ENCODE measurements at places on chromosomes 11 and 22.

DNA sequence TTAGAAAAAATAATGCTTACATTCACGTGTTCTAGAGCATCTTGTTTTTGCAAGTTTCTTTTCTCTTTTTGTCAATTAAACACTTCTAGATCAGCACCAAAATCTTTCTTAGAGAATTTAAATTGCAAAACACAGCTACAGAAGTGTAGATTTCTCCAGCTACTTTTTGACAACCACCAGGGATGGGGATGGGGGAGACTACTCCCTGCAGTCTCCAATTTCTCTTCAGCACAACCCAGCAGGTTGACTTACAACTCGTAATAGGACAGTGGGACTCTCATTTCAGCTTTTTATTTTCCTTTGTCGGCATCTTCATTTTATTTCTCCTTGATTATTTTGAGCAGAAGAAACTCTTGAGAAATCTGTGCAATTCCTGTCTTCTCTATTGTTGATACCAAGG lies 441.2 kb downstream of the LRRC4C start:
- no peak for DNase-seq

GRCh38 chr11:17314232-17314547 lies 37.4 kb upstream of the NCR3LG1 start:
- DNase-seq, result no peak

GRCh38 chr11:65890324-65891218 lies at the start of gene CCDC85B:
Gene CCDC85B, plus strand, starts transcription at chr11:65890673. Its CDS starts 111 bp downstream, at chr11:65890784.
- peak; percentile 98 for DNase-seq

DNA sequence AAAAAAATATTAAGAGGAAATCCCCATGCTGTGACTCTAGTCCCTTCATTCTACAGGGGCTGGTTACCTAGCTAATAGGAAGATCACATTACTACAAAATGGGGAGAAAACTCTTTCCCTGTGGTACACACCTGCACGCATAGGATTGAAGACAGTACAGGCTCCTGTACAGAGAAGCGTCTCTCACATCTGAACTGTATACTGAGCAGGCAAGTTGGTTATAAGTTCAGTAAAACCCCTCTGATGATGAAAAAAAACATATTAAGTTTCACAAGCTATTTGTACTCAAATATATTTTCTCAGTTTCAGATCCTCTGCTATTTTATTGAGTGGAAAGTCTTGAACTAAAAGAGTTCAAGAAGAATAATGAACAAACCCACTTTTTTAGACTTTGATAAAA lies 156.9 kb upstream of the HSD17B12 start:
- DNase-seq, result no peak
